ENCODE measurements at places on chromosomes 5 and 9. TPM values are rescaled to one million over a fixed set of nuclear protein-coding genes. Genes with fewer than 3 reads are reported as not detected.

GRCh38 chr5:36728697-36729543 is 122.5 kb downstream of the SLC1A3 start:
- DNase-seq, result no peak

GRCh38 chr5:68593211-68593671 is 377.7 kb downstream of the PIK3R1 start:
- DNase-seq, result no peak

Gene NR2F1-AS1
- not detected for total RNA-seq

- DNase-seq, result no peak
Observed at GRCh38 chr9:120846251-120846889, 3.6 kb upstream of the PSMD5 start.

Gene SPINK4
- not detected for total RNA-seq

- DNase-seq, result no peak
Observed at GRCh38 chr9:14309403-14309802, 4.5 kb downstream of the NFIB start.

Measured in activated naive CD4-positive, alpha-beta T cell treated with anti-CD3 and anti-CD28 coated beads, Interleukin-2, amount 50 U/mL, for 72 hours (primary cell).